Natural killer cell treated with Interleukin-12 subunit alpha and Interleukin-12 subunit beta and Interleukin-15 and Interleukin-18, amount 100 ng/mL, for 72 hours (primary cell): ENCODE measurements at places on chromosomes 2 and 18. TPM values are rescaled to one million over a fixed set of nuclear protein-coding genes. Genes with fewer than 3 reads are reported as not detected.

Gene CTNNA2
- not detected for total RNA-seq

Gene MOCOS
- not detected for total RNA-seq

Gene EVX2
- total RNA-seq, result not detected

Gene ATF2
- 62.8 TPM for total RNA-seq

Gene ABHD1
- not detected for total RNA-seq

Gene FAM237A
- total RNA-seq, result not detected

Gene CNDP1
- not detected for total RNA-seq

Gene DNAJB2
- 43.4 TPM for total RNA-seq

Gene PRKAG3
- not detected for total RNA-seq

Gene STAT4
- total RNA-seq, result 133 TPM

Gene CHRND
- total RNA-seq, result not detected

Gene PDE11A
- total RNA-seq, result not detected

Gene PID1
- total RNA-seq, result not detected

Gene COLEC12
- total RNA-seq, result not detected

Gene IL1F10
- total RNA-seq, result not detected

Gene TCF23
- total RNA-seq, result not detected

Gene PAIP2B
- total RNA-seq, result 1.2 TPM

Gene GCKR
- not detected for total RNA-seq

Gene NFE2L2
- 96.6 TPM for total RNA-seq

Gene NAT8
- total RNA-seq, result not detected

Gene CCDC195
- not detected for total RNA-seq

Gene DIPK1C
- total RNA-seq, result not detected

Gene TXNDC2
- total RNA-seq, result not detected

Gene ATG4B
- total RNA-seq, result 96.2 TPM

Gene SERPINB13
- total RNA-seq, result not detected

Gene ATP6V1C2
- total RNA-seq, result not detected

Gene BBS5
- total RNA-seq, result 5.7 TPM

Gene KYNU
- total RNA-seq, result 0.56 TPM

Gene GIGYF2
- total RNA-seq, result 101 TPM

Gene ALK
- not detected for total RNA-seq

Gene CDH7
- not detected for total RNA-seq

Gene CAD
- 175 TPM for total RNA-seq

Gene SPATA3
- not detected for total RNA-seq

Gene ALPP
- not detected for total RNA-seq

Gene CD8B2
- total RNA-seq, result 0.10 TPM

Gene CRACDL
- total RNA-seq, result 0.22 TPM

Gene REG3G
- not detected for total RNA-seq

Gene COL4A4
- 0.62 TPM for total RNA-seq

Gene SATB2
- total RNA-seq, result 0.71 TPM

Gene SERPINB10
- total RNA-seq, result 5.1 TPM

Gene RAD51AP2
- total RNA-seq, result not detected

Gene SPAST
- 16.6 TPM for total RNA-seq

Gene RNU2-63P
- total RNA-seq, result 39.8 TPM

Gene IL36RN
- not detected for total RNA-seq
